ENCODE measurements at places on chromosomes 16 and 17.

DNA sequence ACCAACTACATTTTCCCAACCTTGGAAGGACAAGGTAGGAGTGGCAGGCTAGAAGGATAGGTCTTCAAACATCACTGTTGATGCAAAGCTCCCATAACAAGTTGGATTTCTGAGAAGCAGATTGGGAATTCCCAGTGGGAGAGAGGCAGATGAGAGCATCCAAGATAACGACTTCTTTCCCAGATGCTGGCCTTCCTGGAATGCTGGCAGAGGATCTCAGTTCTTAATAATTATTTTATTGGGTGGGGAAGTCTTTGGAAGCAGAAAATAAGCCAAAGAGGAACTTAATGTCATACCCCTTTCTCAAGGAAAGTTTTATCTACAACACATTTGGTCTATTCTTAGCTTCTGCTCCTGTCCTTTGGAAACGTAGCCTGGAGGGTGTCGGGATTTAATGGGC is 64.5 kb downstream of the MPRIP start:
- no peak for DNase-seq

DNA sequence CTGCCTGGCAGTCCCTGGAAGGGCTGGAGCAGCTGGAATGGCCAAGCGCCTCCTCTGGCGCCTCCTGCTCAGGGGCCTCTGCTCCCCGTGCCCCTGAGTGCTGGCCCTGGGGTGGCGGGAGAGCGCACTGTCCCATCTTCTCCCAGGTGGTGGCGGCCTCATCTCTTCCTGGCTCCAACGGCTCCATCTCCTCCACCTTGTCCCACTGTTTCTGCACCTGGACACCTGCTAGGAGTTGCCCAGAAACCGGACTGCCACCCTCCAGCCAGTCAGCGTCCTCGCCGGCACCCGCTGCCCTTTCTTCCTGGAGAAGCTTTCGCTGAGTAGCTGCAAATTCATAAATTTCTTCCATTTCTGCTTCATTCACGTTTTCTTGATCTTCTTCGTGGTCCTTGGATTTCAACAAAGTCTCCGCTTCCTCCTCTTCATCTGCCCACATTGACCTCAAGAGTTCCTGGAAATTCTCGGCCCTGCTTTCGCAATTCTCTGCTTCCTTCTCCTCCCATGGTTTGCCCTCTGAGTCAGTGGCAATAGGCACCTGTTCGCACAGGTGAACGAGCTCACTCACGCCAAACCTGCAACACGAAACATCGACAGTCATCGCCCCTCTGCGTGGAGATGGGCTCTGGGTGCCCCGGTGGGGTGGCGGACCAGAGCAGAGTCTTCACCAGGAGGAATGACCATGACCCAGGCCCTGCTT is 13.7 kb upstream of the NLRC3 start:
- DNase-seq = no peak

- no peak for DNase-seq
Measured at GRCh38 chr17:51479303-51479702, 219.0 kb downstream of the UTP18 start.

DNA sequence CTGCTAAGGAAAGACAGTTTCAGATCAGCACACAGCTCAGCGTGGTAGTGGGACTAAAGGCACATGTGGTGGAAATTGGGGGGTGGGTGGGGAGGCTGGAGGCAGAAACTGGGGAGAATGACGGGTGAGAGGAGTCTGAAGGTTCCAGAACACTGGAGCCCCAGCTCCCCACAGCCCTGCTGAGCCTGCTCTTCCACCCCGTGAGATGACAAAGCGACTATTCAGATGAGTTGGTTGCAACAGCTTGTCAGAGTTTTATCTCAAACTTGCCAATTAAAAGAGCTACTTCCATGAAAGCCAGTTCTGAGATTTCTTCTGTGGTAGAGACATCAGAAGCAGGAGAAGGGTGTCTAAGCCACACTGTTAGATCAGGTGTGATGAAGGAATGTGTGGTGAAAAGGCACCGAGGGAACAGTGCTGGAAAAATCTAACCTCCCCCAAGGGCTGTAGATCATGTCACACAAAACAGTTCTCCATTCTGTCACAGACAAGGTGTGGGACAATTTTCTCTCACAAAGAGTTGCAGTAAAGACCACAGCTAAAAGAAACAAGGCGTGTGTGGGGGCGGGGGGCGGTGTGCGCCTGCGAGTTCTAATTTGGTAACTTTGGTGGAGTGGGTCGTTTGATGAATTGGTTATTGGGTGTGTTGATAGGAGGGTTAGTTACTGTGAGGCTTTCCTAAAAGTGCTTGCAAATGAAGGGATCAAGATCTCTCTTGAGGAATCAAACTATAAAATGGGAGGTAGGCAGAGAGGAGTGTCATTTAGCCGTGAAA is 39.0 kb downstream of the CCDC182 start:
- no peak for DNase-seq

- DNase-seq = no peak
Measured at GRCh38 chr17:57442401-57442823, 186.1 kb downstream of the MSI2 start.

DNA sequence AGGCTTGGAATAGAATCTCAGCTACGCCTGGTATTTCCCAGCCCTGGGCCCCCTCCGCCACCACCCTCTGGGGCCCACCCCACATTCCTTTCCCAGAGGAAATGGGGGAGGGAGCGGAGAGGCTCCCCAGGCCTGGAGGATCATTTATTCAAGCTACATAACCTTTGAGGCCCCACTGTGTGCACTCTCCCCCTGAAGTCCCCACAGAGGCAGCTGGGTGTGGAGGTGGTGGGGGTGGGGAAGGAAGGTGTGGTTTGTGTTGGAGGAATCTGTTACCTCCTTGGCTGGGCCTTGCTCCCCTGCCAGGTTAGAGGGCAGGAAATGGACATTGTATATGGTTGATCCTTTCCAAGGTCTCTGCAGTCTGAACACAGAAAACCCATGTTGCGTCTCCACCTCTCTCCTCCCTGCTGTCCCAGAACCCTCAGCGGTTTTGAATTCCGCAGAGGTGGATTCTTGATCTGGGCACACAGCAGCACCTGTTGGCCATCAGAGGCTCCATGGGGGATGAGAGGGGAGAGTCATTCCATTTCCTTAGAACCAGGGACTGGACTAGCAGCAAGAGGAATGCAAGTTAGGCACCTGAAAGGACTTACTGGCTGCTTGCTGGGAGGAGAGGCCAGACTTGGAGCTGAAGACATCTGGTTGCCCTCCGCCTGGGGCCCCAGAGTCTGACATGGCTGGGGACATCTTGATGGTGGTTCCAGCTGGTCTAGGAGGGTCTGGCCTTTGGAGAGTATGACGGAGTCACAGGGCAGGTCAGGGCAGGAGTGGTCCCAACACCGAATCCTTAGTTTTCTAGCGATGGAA is 23.0 kb downstream of the ARHGAP23 start:
- DNase-seq = no peak

GRCh38 chr16:29784901-29785500 is 5.5 kb upstream of the KIF22 start:
- peak; percentile 31 for DNase-seq

GRCh38 chr16:71259086-71259485 is 28.6 kb upstream of the HYDIN start:
- DNase-seq = no peak

GRCh38 chr17:35809855-35810461 is 674 bp downstream of the TAF15 start:
- no peak for DNase-seq

DNA sequence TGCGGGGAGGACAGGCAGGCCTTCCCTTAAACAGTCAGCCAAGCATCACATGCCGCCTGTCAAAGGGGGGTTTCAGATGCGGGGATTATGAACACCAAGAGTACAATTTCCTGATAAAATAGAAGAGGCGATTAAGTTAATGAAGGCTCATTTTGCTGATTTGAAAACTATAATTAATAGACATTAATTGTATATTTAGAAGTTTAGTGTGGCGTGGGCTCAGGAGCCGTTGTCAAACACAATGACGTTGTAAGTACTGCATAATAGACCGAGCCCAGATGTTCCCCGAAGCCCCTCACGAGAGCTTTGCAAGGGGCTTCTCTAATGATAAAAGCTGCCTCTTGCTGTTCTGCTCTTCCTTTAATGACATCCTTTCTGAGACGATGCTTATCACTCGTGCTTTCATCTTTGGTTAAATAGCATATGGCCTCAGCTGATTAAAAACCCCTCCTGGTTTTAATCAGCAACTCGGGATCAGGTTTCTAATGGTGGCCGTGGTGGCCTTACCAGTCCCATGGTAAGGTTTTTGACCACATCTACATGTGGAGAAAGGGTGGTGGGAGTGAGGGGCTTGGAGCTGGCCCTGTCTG is 28.2 kb downstream of the SNX20 start:
- no peak for DNase-seq

DNA sequence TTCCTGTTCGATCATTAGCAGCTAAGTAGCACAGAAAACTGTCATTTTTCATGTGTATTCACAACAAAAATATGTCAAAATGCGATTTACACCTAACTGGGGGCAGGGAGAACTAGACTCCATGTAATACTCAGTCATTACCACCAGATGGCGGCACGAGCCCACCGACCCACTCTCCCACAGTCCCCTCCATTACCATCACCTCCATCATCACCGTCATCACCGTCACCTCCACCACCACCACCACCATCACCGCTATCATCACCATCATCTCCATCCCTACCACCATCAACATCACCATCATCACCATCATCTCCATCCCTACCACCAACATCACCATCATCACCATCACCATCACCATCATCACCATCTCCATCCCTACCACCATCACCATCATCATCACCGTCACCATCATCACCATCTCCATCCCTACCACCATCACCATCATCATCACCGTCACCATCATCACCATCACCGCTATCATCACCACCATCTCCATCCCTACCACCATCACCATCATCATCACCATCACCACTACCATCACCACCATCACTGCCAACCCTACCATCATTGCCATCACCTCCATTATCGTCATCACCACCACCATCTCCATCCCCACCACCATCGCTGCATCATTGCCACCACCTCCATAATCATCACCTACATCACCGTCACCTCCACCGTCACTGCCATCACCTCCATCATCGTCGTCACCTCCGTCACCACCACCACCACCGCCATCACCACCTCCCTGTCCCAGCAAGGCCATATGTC is 14.4 kb downstream of the NDUFAF8 start:
- DNase-seq = no peak

DNA sequence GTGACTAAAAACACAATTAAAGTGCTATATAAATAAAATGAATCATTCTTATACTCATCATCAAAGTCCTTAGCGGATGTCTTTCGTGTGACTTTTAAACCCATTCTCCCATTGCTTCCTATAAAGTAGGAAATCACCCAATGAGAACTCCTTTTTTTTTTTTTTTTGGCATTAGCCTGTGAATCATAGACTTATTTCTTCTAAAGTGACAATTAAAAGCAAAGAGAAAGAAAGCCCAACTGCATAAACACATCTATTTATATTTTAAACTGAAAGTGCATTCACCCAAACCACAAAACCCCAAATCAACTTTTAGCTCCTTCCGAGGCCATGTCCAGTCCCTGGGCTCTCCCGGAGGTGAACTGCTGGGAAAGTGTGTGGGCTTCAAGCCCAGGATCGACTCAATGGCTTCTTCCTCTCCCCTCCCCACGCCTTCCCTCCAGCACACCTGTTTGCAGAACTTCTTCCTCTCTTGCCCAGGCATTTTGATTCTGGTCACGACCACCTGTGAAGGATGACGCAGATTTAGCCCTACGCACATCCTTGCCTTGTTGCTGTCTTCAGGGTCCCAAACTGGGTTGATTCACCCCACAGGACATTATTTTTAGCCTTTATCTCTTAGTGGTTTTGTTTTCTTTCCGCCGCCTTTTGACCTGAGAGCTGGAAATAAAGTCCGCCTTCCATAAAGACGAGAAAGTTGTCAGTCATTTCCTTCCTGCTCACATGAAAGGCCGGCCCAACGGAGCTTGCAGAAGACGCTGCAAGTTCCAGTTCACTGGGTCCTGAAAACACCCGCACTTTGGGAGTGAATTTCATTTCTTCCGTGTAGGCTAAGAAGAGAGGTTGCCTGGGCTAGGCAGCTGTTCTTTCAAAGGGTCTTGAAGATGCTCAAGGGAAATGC is 166.8 kb downstream of the MAP2K6 start:
- no peak for DNase-seq

DNA sequence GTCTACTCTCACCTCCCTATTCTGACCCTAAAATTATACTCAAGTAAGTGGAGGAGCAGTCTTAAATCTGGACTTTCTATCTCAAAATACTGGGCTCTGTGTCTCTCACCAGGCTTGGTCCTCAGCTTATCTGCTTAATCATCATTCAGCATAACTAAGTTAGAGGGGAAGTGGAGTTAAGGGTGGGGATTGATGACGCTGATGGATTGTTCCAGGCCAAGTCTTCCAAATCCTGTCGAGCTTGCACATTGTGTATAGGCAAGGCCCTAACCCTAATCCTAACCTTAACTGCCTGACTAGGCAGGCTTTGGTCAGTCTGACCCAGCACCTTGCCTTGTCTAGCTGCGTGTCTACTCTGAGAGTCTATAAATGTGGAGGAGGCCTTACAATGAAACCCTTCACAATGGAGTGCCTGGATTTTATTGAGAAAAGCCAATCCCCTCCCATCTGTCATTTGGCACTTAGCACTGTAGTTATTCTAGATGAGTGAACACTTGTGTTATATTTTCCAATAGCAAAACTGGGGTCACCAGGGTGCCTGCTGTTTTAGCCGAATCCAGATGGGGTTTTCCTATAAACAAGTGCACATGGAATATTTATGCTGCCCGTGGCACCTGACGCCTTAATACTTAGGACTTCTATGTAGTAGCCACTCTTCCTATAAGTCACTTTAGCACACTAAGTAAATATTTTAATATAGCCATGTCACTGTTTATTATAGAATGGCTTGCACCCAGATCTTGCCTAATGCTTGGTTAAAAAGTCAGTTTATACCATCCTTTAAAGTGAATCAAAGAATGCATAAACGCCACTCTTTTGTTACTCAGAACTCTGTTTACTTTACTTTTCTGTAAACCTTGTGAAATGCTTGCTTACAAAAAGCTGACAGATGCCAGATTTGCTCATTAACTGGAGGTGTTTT is 193.2 kb upstream of the MYOCD start:
- no peak for DNase-seq

DNA sequence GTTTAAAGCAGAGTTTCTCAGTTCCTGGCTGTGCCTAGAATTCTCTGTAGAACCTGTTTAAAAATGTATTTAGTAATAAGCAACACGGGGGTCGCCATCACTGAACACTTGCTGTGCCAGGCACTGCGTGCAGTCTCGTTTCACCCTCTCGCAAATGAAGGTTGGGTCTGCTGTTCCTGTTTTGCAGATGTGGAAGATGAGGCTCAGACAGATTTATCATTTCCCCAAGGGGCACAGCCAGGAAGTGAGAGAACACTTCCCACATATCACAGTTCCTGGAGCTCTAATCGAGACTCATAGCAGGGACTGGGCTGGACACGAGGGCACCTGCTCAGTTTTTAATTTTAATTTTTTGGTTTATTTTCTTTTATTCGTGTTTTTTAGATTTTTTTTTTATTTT is 122.7 kb downstream of the ABCC6 start:
- no peak for DNase-seq

GRCh38 chr16:73280388-73280787 is 232.5 kb upstream of the ZFHX3 start:
- no peak for DNase-seq

DNA sequence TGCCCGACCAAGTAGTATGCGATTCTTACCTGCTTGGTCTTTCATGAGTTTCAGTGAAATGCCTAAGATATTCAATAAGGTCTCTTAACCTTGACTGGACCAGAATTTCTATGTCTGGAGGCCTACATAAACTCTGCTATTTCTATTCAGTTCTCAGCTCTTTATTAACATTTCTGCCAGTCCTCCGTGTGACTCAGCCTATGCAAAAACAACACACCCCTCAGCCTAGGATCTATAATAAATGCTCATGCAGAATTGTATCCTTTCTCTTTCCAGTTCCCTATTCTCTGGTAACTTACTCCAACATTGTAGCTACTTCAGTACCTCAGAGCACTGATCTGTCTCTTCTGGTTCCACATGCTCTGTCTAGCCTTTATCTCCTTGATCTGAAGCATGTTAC is 1507.4 kb downstream of the CDH11 start:
- no peak for DNase-seq
